ENCODE measurements at places on chromosomes 4 and X.
A peak's percentile ranks its signal among the peaks of the same experiment; 100 is the strongest.

- no peak for DNase-seq
These were observed 541.7 kb downstream of the BCOR start for GRCh38 chrX:39556056-39556455.

GRCh38 chrX:32673193-32673592 lies 538.2 kb downstream of the DMD start:
- peak; percentile 13 for DNase-seq

- no peak for DNase-seq
These were observed 20.8 kb downstream of the ENOPH1 start for GRCh38 chr4:82450966-82451755.

- DNase-seq, result no peak
These were observed 56.6 kb downstream of the LINC00632 start for GRCh38 chrX:140766024-140766611.

DNA sequence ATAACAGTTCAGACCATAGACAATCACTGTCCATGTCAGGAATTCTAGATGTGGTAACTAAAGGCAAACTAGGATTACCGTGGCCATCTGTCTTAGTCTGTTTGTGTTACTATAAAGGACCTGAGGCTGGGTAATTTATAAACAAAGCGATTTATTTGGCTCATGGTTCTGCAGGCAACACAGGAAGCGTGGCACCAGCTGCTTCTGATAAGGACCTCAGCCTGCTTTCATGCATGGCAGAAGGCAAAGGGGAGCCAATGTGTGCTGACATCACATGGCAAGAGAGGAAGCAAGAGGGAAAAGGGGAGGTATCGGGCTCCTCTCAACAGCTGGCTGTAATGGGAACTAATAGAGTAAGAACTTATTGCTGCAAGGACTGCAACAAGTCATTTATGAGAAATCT lies 376.7 kb downstream of the GPM6A start:
- DNase-seq, result no peak

GRCh38 chr4:1981251-1982058 lies 27.3 kb downstream of the NELFA start:
- no peak for DNase-seq

- no peak for DNase-seq
These were observed 1047.3 kb downstream of the PCDH18 start for GRCh38 chr4:136484996-136485395.

DNA sequence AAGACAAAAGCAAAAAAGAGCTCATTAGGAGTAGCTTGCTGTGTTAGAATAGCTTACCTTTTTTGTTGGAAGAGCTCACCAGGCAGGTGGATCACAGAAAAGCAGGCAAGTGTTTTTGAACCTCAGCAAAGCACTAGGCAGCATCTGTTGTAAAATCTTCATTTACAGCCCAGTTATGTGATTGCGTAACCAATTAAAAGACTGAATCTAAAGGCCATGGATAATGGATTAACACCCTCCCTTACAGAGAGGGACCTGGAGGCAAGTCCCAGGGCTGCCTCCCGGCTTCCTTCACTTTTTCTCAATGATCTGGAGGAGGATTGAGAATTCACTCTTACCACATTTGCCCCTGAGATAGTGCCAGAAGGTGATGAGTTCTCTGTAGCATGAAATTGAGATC lies 51.1 kb downstream of the MAMLD1 start:
- DNase-seq, result no peak

GRCh38 chr4:124610211-124610610 lies 102.3 kb downstream of the ANKRD50 start:
- DNase-seq, result no peak
